Activated CD8-positive, alpha-beta T cell treated with anti-CD3 and anti-CD28 coated beads for 36 hours (primary cell): ENCODE measurements at places on chromosomes 12 and 14. TPM values are rescaled to one million over a fixed set of nuclear protein-coding genes. Genes with fewer than 3 reads are reported as not detected.

DNA sequence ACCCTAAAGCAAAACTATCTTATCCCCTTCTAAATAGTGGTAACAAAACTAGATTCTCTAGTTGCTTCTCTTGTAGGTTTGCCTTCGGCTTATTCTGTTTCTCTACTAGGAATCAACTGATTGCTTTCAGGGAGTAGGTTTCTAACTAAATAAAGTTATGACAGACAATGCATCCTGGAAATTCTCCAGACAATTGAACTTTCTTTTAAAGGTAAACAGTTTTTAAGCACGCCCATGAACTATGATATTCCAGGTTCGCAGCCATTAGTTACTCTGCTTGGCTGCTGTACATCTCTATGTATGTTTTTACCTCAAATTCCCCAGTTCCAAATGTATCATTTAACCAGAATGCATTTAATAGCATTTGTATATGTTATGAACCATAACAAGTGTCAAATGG lies 23.9 kb downstream of the EIF2S3B start:
- H3K27ac ChIP-seq = no peak overlapping the region
- no peak for DNase-seq
- no peak overlapping the region for H3K4me3 ChIP-seq
- H3K27me3 ChIP-seq = no peaks in the 10 kb centered on the region

GRCh38 chr12:109811624-109811995 lies 21.6 kb downstream of the TRPV4 start:
- no peak for DNase-seq
- H3K27me3 ChIP-seq = no peaks in the 10 kb centered on the region
- H3K27ac ChIP-seq = no peak overlapping the region
- no peak overlapping the region for H3K4me3 ChIP-seq

DNA sequence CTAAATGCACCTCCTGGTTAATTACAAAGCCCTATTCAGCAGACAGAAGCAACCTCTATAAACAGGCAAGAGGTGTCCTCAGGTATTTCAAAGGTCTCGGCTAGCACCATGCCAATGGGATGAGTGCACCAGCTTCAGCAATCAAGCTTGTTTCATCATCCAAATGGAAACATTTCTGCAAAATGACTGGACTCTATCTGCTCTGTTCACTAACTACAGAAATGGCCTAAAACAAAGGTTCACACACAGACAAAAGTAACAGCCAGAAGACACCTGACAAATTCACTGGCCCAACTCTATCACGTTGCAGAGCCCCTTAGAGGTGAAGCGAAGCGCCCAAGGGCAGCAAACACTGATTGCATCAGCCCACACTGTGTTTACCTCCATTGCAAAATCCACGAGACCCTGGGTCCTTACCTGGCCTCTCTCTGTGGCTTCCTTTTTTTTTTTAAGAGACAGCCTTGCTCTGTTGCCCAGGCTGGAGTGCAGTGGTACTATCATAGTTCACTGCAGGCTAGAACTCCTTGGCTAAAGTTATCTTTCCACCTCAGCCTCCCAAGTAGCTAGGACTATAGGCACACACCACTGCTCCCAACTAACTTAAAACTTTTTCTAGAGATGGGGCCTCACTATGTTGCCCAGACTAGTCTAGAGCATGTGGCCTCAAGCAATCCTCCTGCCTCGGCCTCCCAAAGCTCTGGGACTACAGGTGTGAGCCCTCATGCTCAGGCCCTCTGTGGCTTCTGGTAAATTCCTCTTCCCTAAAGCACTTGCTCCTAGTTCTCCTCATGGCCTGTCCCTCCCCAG lies 8.5 kb upstream of the SYNE3 start:
- no peak for DNase-seq
- peaks cover 72% of the 10 kb centered on the region for H3K4me1 ChIP-seq
- no peaks in the 10 kb centered on the region for H3K27me3 ChIP-seq
- peak overlapping the region; percentile 100 for H3K27ac ChIP-seq
- peak overlapping the region; percentile 82 for H3K4me3 ChIP-seq

DNA sequence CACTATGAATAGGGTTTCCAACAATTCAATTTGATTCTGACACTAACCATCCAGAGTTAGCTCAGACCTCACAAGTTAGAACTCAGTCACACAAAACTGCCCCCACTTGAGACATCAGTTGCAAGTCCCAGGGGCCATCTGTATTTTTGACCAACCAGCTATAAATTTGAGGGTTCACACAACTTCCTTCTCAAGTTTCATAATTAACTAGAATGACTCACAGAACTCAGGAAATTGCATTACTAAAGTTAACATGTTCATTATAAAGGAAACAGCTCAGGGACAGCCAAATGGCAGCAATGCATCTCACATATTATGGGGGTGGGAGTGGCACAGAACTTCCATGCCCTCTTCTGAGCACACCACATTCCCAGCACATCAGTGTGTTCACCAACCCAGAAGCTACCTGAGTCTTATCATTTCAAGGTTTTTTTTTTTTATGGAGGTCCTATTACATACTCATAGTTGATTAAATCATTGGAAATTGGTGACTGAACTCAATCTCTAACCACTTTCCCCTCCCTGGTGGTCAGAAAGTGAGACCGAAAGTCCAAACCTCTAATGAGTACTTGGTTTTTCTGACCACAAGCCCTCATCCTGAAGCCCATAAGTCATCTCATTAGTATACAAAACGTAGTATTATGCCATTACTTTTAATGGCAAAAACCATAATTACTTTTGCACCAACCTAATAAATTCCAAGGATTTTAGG lies 1721.5 kb upstream of the SEL1L start:
- H3K36me3 ChIP-seq = no peaks in the 10 kb centered on the region
- no peak for DNase-seq
- H3K27ac ChIP-seq = no peak overlapping the region
- no peaks in the 10 kb centered on the region for H3K4me1 ChIP-seq
- H3K27me3 ChIP-seq = no peaks in the 10 kb centered on the region

DNA sequence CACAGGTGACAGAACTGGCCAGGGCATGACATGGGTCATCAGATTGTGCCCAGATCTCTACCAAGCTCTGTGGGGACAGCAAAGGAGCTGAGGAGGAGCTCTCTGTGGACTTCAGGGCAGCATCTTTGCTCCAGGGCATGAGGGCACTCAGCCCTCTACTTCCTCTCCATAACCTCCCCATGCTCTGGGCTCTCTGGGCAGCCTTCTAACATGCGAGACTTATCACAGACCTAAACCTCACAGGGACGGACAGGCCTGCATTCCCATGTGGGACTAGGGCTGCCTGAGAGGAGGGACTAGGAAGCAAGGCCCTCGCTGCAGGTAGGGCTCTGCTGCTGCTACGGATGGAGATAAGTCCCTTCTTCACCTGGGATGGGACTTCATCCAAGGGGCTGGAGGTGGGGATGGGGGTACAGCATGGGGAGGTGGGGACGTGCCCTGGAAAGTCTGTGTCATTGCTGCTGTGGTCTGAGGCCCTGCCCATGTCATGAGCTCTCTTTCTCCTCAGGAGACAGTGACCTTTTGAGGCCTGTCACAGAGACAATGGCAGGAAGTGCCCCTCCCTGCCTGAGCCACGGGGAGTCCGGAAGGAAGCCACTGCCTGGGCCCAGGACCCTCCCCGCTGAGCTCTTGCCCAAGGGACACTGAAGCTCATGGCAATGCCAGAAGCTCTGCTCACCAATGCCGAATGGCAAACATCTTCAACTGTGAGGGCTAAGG lies 44.1 kb downstream of the PITPNM2 start:
- peaks cover 26% of the 10 kb centered on the region for H3K36me3 ChIP-seq
- peak overlapping the region; percentile 65 for H3K4me3 ChIP-seq
- peak; percentile 90 for DNase-seq
- peak overlapping the region; percentile 96 for H3K27ac ChIP-seq
- H3K27me3 ChIP-seq = no peaks in the 10 kb centered on the region

DNA sequence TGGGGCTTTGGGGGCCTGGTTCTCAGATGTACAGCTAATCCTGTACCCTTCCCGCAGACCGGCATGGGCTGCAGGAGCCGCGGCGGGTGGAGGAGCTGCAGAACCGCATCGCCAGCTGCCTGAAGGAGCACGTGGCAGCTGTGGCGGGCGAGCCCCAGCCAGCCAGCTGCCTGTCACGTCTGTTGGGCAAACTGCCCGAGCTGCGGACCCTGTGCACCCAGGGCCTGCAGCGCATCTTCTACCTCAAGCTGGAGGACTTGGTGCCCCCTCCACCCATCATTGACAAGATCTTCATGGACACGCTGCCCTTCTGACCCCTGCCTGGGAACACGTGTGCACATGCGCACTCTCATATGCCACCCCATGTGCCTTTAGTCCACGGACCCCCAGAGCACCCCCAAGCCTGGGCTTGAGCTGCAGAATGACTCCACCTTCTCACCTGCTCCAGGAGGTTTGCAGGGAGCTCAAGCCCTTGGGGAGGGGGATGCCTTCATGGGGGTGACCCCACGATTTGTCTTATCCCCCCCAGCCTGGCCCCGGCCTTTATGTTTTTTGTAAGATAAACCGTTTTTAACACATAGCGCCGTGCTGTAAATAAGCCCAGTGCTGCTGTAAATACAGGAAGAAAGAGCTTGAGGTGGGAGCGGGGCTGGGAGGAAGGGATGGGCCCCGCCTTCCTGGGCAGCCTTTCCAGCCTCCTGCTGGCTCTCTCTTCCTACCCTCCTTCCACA lies 7.6 kb downstream of the NR4A1 start:
- no peak overlapping the region for H3K27ac ChIP-seq
- H3K27me3 ChIP-seq = no peaks in the 10 kb centered on the region
- H3K4me1 ChIP-seq = peaks cover 6% of the 10 kb centered on the region
- DNase-seq = no peak
- H3K36me3 ChIP-seq = peaks cover 38% of the 10 kb centered on the region

GRCh38 chr14:23409475-23409874 lies 1.4 kb upstream of the MYH6 start:
- no peak overlapping the region for H3K27ac ChIP-seq
- no peak overlapping the region for H3K4me3 ChIP-seq
- DNase-seq = no peak
- H3K27me3 ChIP-seq = no peaks in the 10 kb centered on the region
- H3K4me1 ChIP-seq = no peaks in the 10 kb centered on the region
- H3K36me3 ChIP-seq = no peaks in the 10 kb centered on the region

- no peak for DNase-seq
- H3K27ac ChIP-seq = no peak overlapping the region
- H3K4me3 ChIP-seq = no peak overlapping the region
Observed at GRCh38 chr14:84251411-84252115, 1278.4 kb upstream of the FLRT2 start.

GRCh38 chr12:88706286-88706685 lies 126.0 kb upstream of the KITLG start:
- DNase-seq = no peak
- H3K27ac ChIP-seq = no peak overlapping the region
- H3K4me1 ChIP-seq = no peaks in the 10 kb centered on the region
- no peaks in the 10 kb centered on the region for H3K27me3 ChIP-seq
- no peak overlapping the region for H3K4me3 ChIP-seq

DNA sequence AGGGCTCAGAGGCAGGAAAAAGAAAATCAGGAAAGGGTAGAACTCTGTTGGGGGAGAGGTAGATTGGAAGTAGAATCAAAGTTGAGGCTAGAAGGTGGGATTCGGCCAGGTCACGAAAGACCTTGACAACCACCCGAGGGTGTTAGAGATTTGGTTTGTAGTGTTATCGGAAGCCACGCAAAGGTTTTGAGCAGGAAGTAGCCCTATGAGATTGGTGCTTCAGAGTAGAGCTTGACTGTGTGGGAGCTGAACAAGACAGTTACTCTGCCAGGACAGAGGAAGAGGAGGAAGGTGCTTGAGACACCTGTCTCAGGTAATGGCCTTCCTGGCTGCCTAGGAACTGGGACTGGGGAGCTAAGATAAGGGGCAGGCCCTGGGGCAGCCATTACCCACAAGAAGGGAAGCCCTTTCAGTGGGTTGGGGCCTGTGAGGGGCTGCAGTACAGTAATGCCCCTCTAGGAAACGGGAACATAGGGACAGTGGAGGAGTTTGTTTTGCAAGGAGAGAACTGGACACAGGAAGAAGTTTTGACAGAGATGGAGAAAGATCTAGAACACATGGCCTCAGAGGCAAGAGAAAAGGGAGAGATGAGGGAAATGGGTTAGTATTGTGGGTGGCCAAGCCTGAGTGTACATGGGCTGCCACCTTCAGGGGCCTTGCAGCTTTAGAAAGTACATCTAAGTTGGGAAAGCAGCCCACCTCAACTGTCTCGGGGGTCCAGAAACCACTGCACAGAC lies 73.5 kb downstream of the RIN3 start:
- no peaks in the 10 kb centered on the region for H3K27me3 ChIP-seq
- H3K4me3 ChIP-seq = peak overlapping the region; percentile 41
- peaks cover 91% of the 10 kb centered on the region for H3K4me1 ChIP-seq
- H3K27ac ChIP-seq = peak overlapping the region; percentile 95

- peaks cover 22% of the 10 kb centered on the region for H3K36me3 ChIP-seq
- peak; percentile 57 for DNase-seq
- H3K4me1 ChIP-seq = peaks cover 39% of the 10 kb centered on the region
- H3K27ac ChIP-seq = peak overlapping the region; percentile 94
- no peaks in the 10 kb centered on the region for H3K27me3 ChIP-seq
- H3K4me3 ChIP-seq = peak overlapping the region; percentile 94
Observed at GRCh38 chr12:25249931-25250738, 594 bp downstream of the KRAS start.

DNA sequence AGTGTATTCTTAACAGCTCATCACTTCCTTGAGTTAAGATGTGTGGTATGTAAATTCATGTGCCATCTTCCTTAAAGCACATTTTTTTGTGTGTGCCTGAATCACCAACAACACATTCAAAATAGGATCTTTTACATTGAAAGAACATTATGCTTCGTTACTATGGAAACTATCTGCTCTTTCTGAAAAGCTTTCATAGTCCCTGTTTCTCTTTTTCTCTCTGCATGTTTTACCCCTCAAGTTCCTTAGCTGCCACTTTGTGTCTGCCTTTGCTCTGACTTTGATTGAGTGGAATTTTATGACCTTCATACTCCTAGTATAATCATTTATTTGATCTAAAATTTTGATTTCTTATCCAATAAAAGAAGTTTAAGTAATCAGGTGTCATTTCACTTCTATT lies 880.3 kb upstream of the FOXG1 start:
- no peak overlapping the region for H3K4me3 ChIP-seq
- no peak for DNase-seq
- no peaks in the 10 kb centered on the region for H3K36me3 ChIP-seq
- H3K4me1 ChIP-seq = no peaks in the 10 kb centered on the region
- no peak overlapping the region for H3K27ac ChIP-seq

GRCh38 chr14:28867571-28867970 lies 101.0 kb downstream of the FOXG1 start:
- no peak for DNase-seq
- no peak overlapping the region for H3K27ac ChIP-seq
- H3K4me1 ChIP-seq = no peaks in the 10 kb centered on the region

Gene SLC17A8
- not detected for total RNA-seq

Gene PZP
- not detected for total RNA-seq

Gene EIF2S3B
- total RNA-seq = 3.3 TPM

Gene KRT73
- total RNA-seq = not detected

Gene TRPV4
- total RNA-seq = not detected

Gene GRIP1
- total RNA-seq = 0.61 TPM

Gene ANKRD33
- total RNA-seq = not detected

Gene TOMM20L
- not detected for total RNA-seq

Gene LRRIQ1
- total RNA-seq = not detected

Gene PTPRO
- 0.47 TPM for total RNA-seq

Gene ADAM21
- not detected for total RNA-seq

Gene MYF5
- total RNA-seq = not detected

Gene ACOT2
- total RNA-seq = 4.9 TPM
